ENCODE measurements at places on chromosomes 5 and 9. TPM values are rescaled to one million over a fixed set of nuclear protein-coding genes. Genes with fewer than 3 reads are reported as not detected.

Gene HSPA4
- total RNA-seq = 108 TPM

Gene KDM4C
- 10.7 TPM for total RNA-seq

Gene PFN3
- total RNA-seq = not detected

DNA sequence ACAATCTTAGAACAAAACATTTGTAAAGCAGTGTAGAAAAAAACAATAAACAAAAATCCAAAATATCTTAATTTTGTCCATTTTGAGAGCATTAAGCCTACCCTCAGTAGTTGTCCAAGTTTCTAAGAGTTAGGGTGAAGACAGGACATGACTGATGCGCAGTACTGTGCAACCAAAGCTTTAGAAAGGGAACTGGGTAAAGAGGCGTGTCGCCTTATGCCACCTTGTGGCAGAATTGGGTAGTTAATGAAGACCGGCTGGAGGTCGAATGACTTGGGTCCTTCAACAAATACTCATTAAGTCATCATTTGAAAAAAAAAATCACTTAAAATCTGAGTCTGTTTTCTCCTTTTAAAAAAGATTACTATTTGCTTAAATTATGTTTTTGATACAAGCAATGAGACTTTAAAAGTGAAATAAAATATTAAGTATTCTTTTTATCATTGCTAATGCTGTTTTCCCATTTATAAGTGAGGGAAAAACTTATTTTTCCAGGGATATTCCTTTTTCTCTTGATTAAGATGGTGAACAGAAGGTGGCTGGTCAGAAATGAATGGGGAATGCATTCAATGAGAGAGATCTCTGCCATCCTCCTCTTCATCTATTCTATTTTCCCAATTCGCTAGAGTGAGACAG lies 3.5 kb upstream of the RNF20 start:
- DNase-seq = peak; percentile 74

GRCh38 chr5:126488443-126489065 lies 65.3 kb downstream of the GRAMD2B start:
- DNase-seq = no peak

GRCh38 chr9:34564617-34565016 lies 24.9 kb downstream of the CNTFR start:
- DNase-seq = no peak

- DNase-seq = no peak
Measured at GRCh38 chr9:73265876-73266275, 114.2 kb downstream of the ANXA1 start.

DNA sequence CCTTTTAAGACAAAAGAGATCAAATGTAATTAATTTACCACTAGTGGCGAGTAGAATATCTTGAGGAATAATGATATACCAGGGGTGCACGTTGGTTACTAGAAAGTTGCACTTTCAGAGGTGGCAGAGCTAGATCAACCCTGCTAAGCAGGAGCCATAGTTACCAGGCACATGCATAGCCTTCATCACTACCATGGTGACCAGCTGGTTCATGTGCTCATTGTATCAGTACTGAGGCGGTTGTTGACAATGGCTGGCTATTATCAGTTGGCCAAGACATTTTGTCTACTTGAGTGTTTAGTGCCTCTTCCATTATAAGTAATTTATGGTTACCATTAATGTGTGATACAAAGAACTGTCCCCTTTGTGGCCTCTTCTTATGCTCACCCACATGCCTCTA lies 201.2 kb downstream of the FGF10 start:
- no peak for DNase-seq

- no peak for DNase-seq
Measured at GRCh38 chr9:8889100-8889499, 1089.5 kb upstream of the DMAC1 start.

- DNase-seq = peak; percentile 29
Measured at GRCh38 chr9:128296340-128297220, 20.5 kb downstream of the SWI5 start.

DNA sequence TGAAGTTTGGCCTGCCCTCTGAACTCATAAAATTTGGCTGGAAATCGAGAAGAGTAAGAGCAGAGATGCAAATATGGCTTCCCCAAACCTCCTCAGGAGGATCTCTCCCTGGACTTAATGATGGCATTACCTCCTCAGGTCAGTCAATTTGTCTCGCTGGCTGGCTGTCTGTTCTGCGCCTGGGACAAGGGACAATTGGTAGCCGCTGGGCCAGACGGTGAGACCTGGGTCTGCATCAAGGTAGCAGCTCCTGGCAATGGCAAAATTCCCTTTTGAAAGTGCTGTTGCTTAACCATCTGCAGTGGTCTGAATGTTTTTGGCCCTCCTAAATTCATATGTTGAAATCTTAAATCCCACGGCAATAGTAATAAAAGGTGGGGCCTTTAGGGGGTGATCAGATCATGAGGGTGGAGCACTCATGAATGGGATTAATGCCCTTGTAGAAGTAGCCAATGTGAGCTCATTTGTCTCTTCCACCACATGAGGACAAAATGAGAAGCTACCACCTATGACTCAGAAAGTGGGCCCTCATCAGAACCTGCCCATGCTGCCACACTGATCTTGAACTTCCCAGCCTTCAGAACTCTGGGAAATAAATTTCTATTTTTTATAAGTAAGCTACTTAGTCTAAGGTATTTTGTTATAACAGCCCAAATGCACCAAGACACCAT lies 439.3 kb upstream of the KLF4 start:
- DNase-seq = no peak

Measured in RPMI7951 (cell line).